ENCODE measurements at places on chromosomes 6 and 20.

DNA sequence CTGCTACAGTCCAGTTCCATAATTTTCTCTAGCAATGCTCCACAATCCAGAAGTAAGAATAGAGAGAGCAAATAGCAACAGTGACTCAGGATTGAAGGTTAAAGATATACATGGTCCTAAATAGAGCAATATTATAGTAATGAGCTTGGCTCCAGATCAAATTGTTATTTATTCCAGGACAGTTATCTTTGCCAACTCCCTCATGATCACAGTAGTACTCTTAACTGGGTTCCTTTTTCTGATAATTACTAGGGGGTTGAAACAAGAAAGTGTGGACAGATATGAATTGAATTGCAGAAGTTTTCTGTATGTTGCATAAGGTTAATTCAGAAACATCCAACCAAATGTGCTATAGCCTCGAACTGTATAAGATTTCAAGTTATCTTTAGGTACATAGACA is 11.9 kb downstream of the FAM184A start:
- DNase-seq = no peak

- DNase-seq = no peak
Measured at GRCh38 chr6:108348655-108349349, 53.9 kb downstream of the AFG1L start.

DNA sequence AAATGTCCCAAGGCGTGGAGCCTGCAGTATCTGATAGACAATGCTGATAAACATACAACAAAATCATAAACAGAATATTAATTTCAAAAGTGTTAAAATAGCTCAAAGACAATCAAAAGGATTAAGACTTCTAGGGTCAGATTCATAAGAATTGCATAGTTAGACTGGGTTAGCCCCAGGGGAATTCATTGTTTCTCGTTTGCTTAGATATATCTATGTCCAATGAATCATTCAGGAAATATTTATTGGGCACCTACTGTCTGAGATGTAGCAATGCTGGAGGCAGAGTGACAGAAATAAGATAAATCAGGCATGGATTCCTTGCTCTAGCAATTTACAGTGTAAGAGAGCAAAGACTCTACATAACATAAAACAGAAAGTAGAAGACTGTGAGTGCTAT is 124.4 kb upstream of the PRL start:
- no peak for DNase-seq

DNA sequence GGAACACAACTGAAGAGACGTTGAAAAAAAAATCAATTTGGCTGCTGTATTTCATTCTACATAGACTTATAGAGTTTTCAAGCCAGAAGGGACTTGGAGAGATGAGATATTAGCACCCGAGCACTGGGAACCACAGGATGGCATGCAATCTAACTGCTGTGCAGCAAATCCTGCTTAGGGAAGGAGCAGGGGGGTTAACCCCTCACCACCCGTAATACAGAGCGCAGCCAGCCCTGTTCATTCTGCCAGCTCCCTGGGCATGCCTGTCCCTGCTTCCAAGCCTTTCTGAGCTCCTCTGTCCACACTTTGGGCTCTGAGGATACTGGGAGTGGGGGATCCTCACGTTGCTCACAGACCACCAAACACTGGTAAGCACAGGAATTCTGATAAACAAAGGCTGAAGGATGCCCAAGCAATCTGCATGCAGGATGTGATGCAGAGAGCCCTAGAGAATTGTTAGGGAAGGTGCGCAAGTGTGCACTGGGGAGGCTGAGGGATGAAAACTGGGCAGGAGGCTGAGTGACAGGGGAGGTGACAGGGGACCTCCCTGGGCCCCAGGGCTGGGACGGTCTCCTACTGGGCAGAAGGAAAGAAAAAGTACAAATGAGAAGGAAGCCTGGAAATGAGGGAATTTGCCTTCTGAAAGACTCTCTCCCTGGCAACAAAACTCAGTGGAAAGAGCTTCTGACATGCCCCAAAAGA is 34.0 kb downstream of the CPNE5 start:
- no peak for DNase-seq

DNA sequence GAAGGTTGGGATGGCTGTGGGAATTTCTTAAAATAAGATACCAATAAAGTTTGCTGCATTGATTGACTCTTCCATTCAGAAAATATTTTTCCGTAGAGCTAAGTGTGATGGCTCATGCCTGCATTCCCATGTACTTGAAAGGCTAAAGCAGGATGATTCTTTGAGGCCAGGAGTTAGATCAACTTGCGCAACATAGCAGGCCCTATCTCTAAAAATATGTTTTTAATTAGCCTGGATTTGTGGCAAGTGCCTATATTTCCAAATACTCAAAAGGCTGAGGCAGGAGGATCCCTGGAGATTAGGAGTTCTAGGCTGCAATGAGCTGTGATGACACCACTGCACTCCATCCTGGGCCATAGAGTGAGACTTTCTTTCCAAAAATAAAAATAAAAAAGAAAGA is 431.2 kb upstream of the PTCHD4 start:
- DNase-seq = no peak

All from activated CD4-positive, alpha-beta T cell treated with anti-CD3 and anti-CD28 coated beads for 24 hours (primary cell).